ENCODE measurements at places on chromosomes 2 and 18.

- DNase-seq: no peak
These were observed 128.3 kb downstream of the PRPF40A start for GRCh38 chr2:152588998-152589397.

GRCh38 chr2:203550266-203550665 is 15.2 kb upstream of the RAPH1 start:
- no peak for DNase-seq

GRCh38 chr18:57775937-57776336 is 27.2 kb downstream of the ATP8B1 start:
- no peak for DNase-seq

DNA sequence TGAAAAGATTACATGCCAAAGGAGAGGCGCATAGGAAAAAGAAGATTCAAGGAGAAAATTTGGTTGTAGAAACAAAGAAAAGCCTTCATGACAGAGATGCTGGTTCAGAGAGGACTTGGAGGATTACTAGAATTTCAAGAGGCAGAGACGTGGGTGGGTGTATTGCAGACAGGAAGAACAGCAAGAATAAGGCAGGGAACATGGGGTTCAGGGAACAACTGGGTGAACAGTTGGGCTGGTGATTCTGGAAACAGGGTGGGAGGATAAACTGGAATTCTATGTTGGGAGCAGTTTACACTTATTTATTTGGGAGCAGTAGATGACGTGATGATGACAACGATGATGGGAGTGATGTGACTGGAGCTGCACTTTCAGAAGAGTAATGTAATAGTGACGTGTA is 18.4 kb upstream of the GMCL1 start:
- no peak for DNase-seq

Measured in retina (tissue), 1 donor.